ENCODE measurements at places on chromosomes 3 and 15.

GRCh38 chr3:42080453-42080872 lies 10.7 kb upstream of the TRAK1 start:
- peak; percentile 82 for DNase-seq

DNA sequence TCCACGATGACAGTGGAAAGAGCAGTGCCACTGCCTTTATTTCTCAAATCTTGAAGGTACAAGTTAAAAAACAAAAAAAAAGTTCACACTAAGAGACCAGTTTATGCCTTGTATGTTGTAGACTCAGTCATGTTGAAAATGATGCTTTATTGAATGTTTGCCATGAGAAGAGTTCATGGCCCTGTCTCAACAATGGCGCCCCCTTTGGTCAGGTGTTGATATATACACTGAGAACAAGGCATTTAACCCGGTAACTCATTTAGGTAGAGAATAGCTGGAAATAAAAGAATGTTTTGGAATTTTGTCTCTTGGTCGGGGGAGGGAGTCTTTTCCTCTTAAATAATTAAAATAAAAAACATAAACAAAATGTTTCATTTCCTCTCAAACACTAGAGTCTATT lies 145.6 kb upstream of the SLC2A2 start:
- DNase-seq, result no peak

- DNase-seq, result no peak
Observed at GRCh38 chr3:54324103-54324502, 201.8 kb downstream of the CACNA2D3 start.

GRCh38 chr3:20254268-20255117 lies 68.5 kb upstream of the SGO1 start:
- DNase-seq, result no peak

DNA sequence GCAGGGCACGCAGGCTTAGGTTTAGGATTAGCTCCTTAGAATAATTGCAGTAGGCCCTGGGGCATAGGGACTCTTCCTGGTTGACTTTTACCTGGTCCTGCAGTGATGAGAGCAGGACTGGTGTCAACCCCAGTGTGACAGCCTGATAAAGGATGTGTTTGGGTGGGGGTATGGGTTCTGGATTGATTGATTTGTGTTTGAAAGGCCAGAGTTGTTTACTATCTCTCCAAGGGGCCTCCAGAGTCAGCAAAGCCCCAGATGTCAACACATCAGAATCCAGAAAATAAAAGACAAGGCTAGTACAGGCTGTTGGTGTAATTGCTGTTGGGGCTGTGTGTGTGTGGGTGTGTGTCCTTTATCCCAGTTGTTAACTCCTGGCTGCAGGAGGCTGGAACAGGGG lies 122.3 kb downstream of the CHRNA7 start:
- DNase-seq, result no peak

GRCh38 chr3:103184772-103185171 lies 750.0 kb downstream of the ZPLD1 start:
- DNase-seq, result no peak

- DNase-seq, result no peak
Observed at GRCh38 chr15:68197661-68198437, 7.3 kb downstream of the CALML4 start.

DNA sequence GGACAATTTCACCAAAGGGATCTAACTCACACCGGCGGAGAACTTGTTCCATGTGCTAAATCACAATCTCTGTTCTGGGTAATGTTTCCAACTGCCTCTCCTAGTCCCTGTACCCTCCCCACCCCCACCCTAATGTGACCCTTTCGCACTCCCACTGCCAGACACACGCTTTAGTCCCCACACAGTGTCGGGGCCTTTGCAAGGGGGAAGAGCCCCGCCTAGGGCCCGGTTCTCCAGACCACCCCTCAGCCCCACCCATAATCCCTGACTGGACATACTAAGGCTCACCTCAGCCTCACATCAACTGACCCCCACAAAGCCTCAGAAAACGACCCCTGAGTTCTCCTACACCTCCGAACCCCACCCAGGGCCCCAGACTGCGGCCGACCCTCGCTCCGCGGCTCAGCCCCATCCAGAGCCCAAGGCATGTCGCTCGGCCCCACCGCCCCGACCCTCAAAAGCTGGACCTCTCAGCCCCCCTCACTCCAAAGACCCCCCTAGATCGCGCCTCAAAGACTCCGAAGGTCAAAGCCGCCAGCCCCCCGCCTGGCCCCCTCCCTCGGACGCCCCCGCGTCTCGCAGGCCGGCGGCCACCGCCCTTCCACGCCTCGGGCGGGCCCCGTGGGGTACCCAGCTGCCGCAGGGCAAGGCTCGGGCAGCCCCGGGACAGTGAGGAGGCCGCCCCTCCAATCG lies 72.0 kb upstream of the MAP4 start:
- DNase-seq, result peak; percentile 33

DNA sequence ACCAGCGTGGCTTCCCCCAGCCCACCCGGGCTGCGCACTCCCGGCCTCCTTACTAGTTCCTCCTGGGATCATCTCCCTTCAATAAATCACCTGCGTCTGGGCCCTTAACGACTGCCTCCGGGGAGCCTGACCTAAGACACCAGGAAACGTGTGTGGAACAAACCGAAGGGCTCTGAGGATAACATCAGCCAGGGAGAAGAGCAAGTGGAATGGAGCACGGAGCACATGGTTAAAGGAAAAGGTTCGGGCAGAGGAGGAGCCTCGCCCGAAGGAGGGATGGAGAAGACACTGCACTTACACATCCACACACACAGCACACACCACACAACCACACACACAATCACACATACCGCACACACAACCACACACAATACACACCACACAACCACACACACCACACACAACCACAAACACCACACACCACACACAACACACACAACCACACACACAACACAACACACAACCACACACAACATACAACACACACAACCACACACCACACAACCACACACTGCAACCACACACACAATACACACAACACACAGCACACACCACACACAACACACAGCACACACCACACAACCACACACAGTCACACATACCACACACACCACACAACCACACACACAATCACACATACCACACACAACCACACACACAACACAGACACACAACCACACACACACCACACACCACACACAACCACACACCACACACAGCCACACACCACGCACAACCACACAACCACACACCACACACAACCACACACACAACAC lies 24.7 kb downstream of the CPN2 start:
- DNase-seq, result no peak

DNA sequence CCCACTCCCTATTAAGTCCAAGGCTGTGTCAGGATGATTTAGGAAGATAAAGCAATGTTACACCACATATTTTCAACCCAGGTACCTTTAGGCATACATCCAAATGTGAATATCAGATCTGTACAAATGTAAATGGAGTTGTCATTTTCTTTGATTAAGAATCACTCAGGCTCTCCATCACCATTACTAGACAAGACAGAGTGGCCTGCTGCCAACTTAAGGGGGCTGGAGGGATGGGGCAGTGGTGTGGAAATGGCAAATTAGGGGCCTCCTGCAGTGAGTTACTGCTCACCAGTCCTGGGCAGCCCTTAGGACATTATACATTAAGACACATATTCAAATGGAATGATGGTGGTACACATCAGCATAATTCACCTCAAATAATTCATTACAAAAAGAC lies 211.0 kb downstream of the TNIK start:
- DNase-seq, result no peak

GRCh38 chr3:50986726-50987125 lies 312.0 kb downstream of the DOCK3 start:
- DNase-seq, result no peak

- peak; percentile 67 for DNase-seq
Observed at GRCh38 chr15:94671858-94672532, 440.6 kb downstream of the MCTP2 start.

DNA sequence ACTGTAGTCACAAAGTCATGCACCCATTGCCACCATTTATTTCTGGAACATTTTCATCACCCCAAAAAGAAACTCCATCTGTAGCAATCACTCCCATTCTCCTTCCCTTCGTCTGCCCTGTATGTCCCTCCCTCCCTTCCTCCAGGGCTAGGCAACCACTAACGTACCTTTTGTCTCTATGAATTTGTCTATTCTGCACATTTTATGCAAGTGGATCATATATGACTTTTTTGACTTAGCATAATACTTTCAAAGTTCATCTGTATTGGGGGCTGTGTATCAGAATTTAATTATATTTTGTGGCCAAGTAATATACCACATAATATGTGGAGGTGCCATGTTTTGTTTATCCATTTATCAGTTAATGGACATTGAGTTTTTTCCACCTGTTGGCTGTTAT lies 201.6 kb downstream of the FEZF2 start:
- DNase-seq, result no peak

GRCh38 chr3:62562017-62562416 lies 188.7 kb upstream of the FEZF2 start:
- DNase-seq, result peak; percentile 30

GRCh38 chr3:100333970-100334487 lies 528 bp upstream of the NIT2 start:
- DNase-seq, result no peak

GRCh38 chr15:91302588-91303439 lies 202.8 kb downstream of the SV2B start:
- peak; percentile 52 for DNase-seq

GRCh38 chr15:79919090-79919748 lies 22.4 kb upstream of the MTHFS start:
- DNase-seq, result no peak

GRCh38 chr3:69433969-69434325 lies 48.1 kb upstream of the FRMD4B start:
- DNase-seq, result no peak

DNA sequence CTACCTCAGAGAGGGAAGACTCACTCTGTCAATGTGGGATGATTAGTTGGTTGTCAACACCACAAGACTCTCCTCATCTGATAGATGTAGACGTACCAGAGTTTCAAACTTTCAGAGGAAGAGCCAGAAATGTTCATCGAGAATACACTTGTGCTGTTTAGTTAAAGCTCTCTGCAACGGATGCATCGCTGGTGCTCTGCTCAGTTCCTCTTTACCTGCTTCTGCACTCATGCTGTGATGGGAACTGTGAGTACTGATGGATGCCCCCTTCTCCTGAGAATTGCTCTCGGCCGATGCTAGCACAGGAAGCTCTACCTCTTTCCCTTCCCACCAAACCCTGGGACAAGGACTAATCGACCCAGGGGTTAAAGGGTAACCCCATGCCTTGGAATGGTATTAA lies 51.8 kb upstream of the CCDC54 start:
- DNase-seq, result no peak

- DNase-seq, result no peak
Observed at GRCh38 chr15:44181410-44181809, 13.7 kb downstream of the FRMD5 start.

DNA sequence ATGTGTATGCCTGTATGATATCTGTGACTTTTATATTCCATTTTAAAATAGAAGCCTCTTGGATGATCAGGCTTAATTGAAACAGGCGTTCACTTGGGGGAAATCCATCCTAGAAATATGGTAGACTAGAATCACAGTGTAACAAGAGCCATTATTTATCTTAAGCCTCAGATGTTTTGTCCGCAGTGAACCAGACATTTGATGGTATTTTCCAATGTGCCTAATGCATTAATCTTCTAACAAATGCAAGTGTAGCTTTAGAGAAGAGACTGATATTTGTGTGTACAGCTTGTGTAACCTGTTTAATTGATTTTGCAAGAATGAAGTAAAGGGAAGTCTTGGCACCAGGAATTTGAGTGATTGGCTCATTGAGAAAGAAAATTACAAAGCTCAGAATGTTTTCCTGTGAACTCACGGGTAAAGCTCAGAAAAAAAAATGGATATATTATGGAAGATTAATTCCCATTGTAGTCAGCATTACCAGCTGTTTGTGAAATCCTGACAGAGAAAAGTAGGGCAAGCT lies 155.7 kb downstream of the SV2B start:
- DNase-seq, result no peak

DNA sequence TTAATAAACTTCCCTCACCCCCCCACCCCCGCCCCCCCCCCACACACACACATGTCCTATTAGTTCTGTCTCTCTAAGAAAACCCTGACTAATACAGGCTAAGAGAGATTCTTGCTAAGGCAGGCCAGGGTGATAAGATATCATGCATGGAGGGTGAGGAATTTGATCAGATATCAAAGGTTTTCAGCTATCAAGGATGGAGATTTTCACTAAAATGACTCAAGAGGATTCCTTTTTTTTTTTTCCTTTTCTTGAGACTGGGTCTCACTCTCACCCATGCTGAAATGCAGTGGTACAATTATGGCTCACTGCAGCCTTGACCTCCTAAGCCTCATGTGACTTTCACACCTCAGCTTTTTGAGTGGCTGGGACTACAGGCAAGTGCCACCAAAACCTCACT lies 14.9 kb upstream of the SENP7 start:
- DNase-seq, result no peak

- no peak for DNase-seq
Observed at GRCh38 chr3:72907731-72908620, 20.1 kb downstream of the GXYLT2 start.

- DNase-seq, result no peak
Observed at GRCh38 chr3:5494905-5495519, 307.5 kb downstream of the EDEM1 start.

DNA sequence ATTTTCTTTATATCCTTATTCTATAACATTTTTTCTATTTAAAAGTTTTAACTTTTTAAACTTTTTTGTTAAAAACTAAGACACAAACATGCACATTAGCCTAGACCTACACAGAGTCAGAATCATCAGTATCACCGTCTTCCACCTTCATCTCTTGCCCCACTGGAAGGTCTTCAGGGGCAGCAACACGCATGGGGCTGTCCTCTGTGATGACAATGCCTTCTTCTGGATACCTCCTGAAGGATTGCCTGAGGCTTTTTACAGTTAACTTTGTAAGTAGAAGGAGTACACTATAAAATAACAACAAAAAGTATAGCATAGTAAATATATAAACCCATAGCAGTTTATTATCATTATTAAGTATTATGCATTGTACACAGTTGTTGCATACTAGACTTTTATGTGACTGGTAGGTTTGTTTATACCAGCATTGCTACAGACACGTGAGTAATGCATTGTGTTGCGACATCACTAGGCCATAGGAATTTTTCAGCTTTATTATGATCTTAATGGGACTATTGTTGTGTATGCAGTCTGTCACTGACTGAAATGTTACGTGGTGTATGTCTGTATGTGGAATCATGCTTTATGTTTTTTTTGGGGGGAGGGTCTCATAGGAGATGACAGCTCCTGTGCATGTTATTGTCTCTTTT lies 18.2 kb downstream of the ATP1B3 start:
- DNase-seq, result peak; percentile 85

GRCh38 chr3:42691816-42692666 lies 6.7 kb downstream of the KLHL40 start:
- DNase-seq, result no peak

DNA sequence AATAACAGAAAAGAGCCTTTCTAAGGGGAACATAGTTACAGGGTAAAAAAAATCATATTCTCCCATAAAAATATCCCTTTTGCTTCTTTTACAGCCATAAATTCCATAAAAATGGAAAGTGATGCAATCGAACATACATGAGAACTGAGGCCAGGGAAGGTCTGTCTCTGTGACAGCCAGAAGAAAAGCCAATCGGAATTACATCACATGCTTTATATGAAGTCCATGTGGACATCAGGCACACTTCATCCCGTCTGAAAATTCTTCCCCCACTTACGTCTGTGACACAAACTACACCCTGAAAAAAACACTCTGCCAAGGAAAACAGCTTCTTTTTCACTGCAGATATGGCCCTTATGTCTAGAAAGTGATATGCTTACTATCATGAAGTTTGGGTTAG lies 323.5 kb downstream of the ERC2 start:
- no peak for DNase-seq

- DNase-seq, result no peak
Observed at GRCh38 chr15:78763796-78764241, 47.4 kb downstream of the ADAMTS7 start.

Data from foreskin melanocyte (primary cell).